NCI-H1417 treated with DMSO at 0.1 percent for 48 hours (cell line): ENCODE measurements at places on chromosomes 16 and 17.

GRCh38 chr17:63309021-63309420, 137.1 kb downstream of the CYB561 start:
- DNase-seq, result no peak

DNA sequence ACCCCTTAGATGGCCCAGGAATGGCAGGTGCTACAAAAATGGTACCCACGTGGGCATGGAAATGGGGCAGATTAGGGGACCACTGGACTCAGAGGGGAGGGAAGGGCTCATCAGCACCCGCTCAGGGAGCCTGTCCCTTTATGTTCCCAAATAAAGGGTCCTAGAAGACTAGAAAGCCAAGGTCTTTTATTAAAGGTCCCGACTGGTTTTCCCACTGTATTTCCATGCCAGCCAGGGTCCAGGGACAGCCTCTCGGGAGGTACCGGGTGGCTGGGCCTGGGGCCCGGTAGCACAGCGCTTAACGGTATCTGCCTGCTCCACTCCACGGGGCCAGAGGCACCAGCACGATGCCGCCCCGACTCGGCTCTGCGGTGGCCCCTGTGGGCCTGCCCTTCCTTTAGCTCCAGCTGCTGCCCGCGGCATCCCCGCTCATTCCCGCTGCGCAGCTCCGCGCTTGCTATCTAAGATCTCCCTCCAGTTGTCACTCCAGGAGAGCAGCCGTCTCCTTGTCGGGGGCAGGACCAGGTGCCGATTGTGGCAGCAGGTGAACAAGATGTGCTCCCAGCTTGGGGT, 1.4 kb downstream of the NT5C start:
- no peak for DNase-seq

- DNase-seq, result no peak
Observed at GRCh38 chr16:50718761-50719400, 23.0 kb upstream of the CYLD start.

- no peak for DNase-seq
Observed at GRCh38 chr16:767743-768235, 7.3 kb downstream of the MSLN start.

DNA sequence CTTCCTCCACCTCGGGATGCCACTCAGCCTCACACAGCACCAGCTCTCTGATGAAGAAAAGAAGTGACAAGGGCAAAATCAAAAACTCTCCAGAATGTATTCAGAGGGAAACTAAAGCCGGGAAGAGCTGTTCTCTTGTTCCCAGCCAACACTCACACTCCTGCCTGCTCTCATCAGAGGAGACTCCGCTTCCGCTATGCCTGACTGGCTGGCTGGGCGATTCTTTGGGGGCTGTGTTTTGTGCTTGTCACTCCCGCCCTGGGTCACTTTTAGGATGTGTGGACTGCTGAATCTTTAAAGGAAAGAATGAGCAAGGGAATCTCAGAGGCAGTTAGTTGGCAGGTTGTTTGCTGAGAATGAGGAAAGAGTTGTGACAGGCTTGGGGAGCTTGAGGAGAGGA, 54.6 kb upstream of the TBX2 start:
- DNase-seq, result no peak

DNA sequence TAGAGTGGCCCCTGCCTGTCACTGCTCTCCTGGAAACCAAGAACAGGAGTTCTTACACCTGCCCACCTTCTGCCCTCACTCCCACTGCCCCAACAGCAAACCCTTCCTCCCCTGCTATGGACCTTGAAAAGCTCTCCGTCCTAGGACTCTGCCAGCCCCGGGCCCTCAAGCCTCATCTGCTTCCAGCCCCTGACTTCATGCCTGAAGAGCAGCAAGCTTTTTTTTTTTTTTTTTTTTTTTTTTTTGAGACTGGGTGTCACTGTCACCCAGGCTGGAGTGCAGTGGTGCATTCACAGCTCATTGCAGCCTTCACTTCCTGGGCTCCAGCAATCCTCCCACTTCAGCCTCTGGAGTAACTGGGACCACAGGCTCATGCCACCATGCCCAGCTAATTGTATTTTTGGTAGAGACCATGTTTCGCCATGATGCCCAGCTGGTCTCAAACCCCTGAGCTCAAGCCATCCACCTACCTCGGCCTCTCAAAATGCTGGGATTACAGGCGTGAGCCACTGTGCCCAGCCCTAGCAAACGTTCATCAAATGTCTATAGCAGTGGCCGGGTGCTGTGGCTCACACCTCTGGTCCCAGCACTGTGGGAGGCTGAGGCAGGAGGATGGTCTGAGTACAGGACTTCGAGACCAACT, 16.9 kb downstream of the CARHSP1 start:
- no peak for DNase-seq

DNA sequence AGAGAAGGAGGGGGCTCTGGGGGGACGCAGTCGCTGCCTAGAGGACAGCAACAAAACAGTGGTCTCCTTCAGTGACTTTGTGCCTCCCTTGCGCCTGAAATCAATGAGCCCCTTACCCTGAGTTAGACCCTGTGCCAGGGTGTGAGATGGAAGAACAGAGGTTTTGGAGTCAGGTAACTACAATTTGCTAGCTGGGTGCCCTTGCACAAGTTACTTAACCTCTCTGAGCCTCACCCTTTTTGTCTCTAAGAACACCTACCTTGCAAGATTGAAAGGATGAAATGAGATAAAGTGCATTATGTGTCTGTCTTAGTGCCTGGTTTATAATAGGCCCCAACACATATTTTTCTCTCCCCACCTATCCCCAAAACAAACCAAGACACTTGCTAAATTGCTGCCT, 9.9 kb downstream of the RND2 start:
- DNase-seq, result no peak

GRCh38 chr16:27449434-27450195, 47.6 kb downstream of the IL21R start:
- no peak for DNase-seq

GRCh38 chr17:43574896-43575525, 28.9 kb upstream of the ETV4 start:
- no peak for DNase-seq

- DNase-seq, result no peak
Observed at GRCh38 chr17:78163881-78164747, 4.3 kb upstream of the SYNGR2 start.

DNA sequence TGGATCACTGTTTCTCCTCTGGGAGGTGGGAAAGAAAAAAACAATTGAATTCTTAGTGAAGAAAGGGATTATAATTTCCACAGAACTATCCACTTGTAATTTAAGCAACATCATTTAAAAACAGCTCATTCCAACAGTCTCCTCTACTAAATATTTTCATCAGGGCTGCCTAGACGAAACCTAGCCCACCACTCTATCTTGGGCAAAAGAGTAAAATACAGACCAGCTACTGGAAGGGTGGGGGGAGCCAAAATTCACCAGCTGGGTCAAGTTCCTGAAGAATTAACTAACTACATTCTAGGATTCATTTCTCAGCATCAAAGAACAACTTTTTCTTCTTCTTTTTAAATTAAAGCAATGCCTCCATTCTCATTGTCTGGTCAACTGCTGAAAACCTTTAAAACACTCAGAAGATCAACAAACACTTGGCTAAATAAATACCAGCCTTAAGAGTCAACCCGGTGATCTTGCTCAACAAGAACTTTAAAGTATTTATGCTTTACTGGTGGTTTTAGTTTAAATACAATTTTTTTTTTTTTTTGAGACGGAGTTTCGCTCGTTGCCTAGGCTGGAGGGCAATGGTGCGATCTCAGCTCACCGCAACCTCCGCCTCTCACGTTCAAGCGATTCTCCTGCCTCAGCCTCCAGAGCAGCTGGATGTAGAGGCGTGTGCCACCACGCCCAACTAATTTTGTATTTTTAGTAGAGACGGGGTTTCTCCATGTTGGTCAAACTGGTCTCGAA, 25.2 kb downstream of the KANSL1 start:
- DNase-seq, result no peak

DNA sequence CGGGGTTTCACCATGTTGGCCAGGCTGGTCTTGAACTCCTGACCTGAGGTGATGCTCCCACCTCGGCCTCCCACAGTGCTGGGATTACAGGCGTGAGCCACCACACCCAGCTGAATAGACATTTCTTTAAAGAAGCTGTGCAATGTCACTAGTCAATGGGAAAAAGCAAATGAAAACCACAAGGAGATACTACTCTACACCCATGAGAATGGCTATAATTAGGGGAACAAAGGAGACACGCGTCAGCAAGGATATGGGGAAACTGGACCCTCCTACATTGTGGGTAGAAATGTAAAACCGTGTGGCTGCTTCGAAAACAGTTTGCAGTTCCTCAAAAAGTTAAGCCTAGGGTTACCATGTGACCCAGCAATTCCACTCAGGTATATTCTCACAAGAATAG, 103.4 kb downstream of the VPS53 start:
- no peak for DNase-seq

DNA sequence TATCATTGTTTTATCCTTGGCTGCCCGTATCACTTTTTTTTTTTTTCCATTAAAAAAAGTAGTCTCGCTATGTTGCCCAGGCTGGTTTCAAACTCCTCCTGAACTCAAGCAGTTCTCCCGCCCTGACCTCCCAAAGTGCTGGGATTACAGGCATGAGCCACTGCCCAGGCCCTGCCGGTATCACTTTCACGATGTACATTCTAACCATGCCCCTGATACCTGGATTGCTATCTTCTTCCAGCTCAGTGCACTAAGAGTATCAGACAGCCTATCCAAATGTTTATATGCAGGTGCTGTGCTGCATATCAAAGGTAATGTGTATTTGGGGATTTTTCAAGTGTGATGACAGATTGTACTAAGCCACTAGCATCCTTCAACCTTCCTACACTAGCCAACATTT, 14.2 kb downstream of the MOSMO start:
- no peak for DNase-seq

- no peak for DNase-seq
Observed at GRCh38 chr17:13353590-13353989, 248.1 kb downstream of the HS3ST3A1 start.

DNA sequence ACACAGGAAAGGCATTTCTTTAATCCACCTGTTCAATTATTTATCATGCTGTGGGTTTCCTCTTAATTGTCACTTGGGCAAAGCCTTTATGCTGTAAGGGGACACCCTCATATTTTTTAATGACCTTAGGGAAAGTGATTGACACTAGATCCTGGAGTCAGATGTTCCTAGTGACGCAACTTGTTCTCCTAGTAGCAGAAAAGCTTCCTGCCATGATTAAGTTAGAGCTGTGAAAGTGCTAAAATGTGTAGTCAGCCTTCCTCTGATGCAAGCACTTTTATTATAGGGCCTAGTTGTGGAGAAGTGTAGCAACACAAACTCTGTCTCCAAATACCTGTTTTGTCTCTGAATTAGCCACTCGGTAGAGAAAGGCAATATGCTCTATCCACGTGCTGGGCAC, 12.3 kb downstream of the TMEM100 start:
- no peak for DNase-seq

GRCh38 chr16:53913099-53913870, 209.3 kb downstream of the FTO start:
- no peak for DNase-seq

- DNase-seq, result no peak
Observed at GRCh38 chr17:78378225-78379130, at the start of gene PGS1. PGS1 (plus strand) TSS chr17:78378649; CDS start chr17:78378666, 17 bp downstream.

- DNase-seq, result no peak
Observed at GRCh38 chr17:73820686-73821448, 176.6 kb upstream of the SDK2 start.

- DNase-seq, result no peak
Observed at GRCh38 chr17:76565728-76566612, 19.7 kb downstream of the ST6GALNAC2 start.

GRCh38 chr17:82281502-82282238, 8.2 kb upstream of the CSNK1D start:
- no peak for DNase-seq

DNA sequence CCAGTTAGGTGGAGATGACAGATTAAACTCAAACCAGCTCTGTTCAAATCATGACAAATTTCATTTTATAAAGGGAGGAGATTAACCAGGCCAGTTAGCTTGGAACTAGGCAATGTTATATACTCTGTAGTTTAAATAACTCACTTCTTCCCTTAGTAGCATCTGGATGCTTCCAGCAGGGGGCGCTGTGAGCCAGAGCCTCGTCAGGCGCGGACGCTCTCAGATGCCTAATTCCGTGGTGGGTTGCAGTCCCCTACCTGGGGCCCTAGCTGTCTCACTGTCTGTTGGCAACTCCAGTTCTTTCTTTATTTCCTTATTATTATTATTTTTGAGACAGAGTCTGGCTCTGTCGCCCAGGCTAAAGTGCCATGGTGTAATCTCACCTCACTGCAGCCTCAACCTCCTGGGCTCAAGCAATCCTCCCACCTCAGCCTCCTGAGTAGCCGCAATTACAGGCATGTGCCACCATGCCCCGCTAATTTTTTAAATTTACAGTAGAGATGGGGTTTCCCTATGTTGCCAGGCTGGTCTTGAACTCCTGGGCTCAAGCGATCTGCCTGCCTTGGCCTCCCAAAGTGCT, 17.3 kb upstream of the WFDC1 start:
- no peak for DNase-seq
